ENCODE measurements at places on chromosomes 3 and 15. TPM values are rescaled to one million over a fixed set of nuclear protein-coding genes. Genes with fewer than 3 reads are reported as not detected.
A peak's percentile ranks its signal among the peaks of the same experiment; 100 is the strongest.

The IMPG2 gene
- 0.11 TPM for polyA plus RNA-seq

The ERICH6 gene
- 0.10 TPM for polyA plus RNA-seq

DNA sequence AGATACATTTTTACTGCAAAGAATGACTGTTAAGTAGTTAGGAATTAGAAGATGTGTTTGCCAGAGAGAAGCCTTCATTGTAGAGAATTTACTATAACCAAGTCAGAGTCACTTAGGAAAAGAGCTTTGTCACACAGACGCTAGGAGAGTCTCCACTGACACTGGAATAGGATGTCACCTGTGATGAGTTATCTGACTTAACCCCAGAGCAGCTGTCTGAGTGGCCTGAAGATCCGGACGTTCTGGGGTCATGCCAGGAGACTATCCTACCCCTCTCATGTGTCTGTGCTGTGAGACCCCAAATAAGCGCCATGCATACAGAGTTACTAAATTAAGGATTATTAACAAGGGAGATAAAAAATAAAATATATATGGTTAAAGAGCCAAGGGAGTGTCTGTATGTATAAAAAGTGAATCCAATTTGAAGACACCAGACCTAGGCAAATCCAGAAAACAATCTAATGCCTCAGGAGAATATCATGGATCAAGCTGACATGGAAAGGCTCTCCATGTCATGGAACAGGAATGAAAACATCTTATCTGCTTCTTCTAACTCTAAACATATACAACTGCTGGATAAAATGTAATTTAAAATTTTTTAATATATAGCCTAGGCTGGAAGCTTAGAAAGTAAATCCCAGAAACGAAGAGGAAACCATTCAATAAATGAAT, 43.5 kb downstream of the ITGB5 start:
- H3K27me3 ChIP-seq: no peaks in the 10 kb centered on the region
- peaks cover 11% of the 10 kb centered on the region for H3K4me1 ChIP-seq
- no peak overlapping the region for H3K27ac ChIP-seq

GRCh38 chr3:170350515-170351413, 6.8 kb upstream of the SKIL start:
- H3K27ac ChIP-seq: no peak overlapping the region
- no peaks in the 10 kb centered on the region for H3K27me3 ChIP-seq
- H3K36me3 ChIP-seq: no peaks in the 10 kb centered on the region
- H3K4me3 ChIP-seq: no peak overlapping the region

- H3K4me1 ChIP-seq: no peaks in the 10 kb centered on the region
- no peak overlapping the region for H3K4me3 ChIP-seq
- H3K36me3 ChIP-seq: no peaks in the 10 kb centered on the region
These were observed 67.8 kb downstream of the THRB start for GRCh38 chr3:24426896-24427295.

The KAT2B gene
- polyA plus RNA-seq: 11.2 TPM

- no peak overlapping the region for H3K27ac ChIP-seq
- H3K4me1 ChIP-seq: no peaks in the 10 kb centered on the region
- no peak overlapping the region for H3K4me3 ChIP-seq
- H3K27me3 ChIP-seq: no peaks in the 10 kb centered on the region
- DNase-seq: no peak
These were observed 13.3 kb upstream of the CHRNB4 start for GRCh38 chr15:78654272-78654671.

DNA sequence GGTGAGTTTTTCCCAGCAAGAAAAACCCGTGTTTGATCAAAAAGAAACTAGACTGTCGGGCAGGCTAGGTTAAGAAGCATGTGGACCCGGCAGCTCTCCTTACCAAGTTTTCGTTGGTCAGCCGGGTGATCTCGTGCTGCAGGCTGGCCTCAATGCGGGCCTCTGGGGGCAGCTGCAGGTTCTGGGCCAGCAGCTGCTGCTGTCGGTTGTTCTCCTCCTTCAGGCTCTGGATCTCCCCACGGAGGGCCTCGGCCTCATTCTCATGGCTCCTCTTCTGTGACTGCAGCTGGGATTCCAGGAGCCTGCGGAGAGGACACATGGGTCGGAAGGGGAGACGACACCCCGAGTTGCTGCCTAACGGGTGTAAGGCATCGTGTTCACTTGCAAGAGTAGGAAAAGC, 44.5 kb upstream of the MYO5C start:
- no peaks in the 10 kb centered on the region for H3K36me3 ChIP-seq
- no peak overlapping the region for H3K4me3 ChIP-seq
- no peak overlapping the region for H3K27ac ChIP-seq
- H3K4me1 ChIP-seq: peaks cover 3% of the 10 kb centered on the region
- no peaks in the 10 kb centered on the region for H3K27me3 ChIP-seq
- no peak for DNase-seq

DNA sequence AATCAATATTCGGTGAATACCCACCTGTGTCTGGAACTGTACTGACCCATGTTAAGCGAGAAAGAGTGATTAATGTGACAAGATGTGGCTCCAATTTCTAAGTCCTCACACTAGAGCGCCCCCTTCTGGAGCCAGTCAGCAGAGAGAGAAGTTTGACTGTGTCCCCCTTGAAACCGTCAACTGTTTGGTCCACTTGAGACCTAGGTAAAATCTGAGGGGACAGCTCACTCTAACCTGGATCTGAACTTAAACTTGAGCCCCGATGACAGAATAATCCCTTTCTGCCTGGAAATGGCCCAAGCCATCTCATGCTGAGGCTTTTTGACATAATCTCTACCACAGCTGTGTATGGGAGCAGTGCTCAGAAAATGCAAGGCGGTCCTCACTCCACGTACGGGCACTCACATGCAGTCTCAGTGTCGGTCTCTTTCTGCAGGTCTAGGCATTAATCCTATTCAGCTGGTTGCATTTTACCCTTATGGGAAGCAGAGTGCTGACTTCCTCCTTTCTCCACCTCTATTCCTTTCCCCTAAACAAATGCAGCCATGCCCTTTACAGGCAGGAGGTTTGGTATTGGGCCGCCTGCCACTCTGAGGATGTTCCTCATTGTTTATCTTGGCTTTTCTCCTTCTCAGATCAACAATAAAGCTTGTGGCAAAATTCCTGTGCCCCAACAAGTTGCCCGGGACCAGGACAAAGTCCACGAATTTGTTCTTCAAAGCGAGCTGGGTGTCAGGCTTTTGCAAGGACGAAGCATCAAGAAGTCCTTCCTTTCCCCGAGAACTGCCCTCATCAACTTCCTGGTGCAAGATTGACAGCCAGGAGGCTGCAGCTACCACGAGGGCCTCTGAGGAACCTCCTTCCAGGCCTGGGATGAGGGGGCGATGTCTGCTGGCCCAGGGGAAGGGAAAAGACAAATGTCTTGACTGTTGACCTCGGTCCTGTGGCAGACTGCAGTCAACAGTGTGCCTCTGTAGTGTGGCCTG, 47.5 kb upstream of the LIMD1 start:
- H3K27ac ChIP-seq: peak overlapping the region; percentile 15
- no peak for DNase-seq
- no peak overlapping the region for H3K4me3 ChIP-seq
- H3K27me3 ChIP-seq: no peaks in the 10 kb centered on the region
- H3K4me1 ChIP-seq: peaks cover 45% of the 10 kb centered on the region
- H3K36me3 ChIP-seq: no peaks in the 10 kb centered on the region

GRCh38 chr3:16720367-16720940, 115.2 kb upstream of the DAZL start:
- no peak for DNase-seq
- H3K27ac ChIP-seq: no peak overlapping the region
- H3K4me3 ChIP-seq: no peak overlapping the region
- H3K36me3 ChIP-seq: no peaks in the 10 kb centered on the region

GRCh38 chr3:108742929-108743328, 14.3 kb downstream of the RETNLB start:
- DNase-seq: no peak
- no peaks in the 10 kb centered on the region for H3K27me3 ChIP-seq
- H3K36me3 ChIP-seq: no peaks in the 10 kb centered on the region

- no peak overlapping the region for H3K27ac ChIP-seq
- no peaks in the 10 kb centered on the region for H3K36me3 ChIP-seq
- DNase-seq: peak; percentile 63
- no peaks in the 10 kb centered on the region for H3K27me3 ChIP-seq
- H3K4me3 ChIP-seq: peak overlapping the region; percentile 44
- peaks cover 5% of the 10 kb centered on the region for H3K4me1 ChIP-seq
These were observed 78.2 kb downstream of the NEDD4 start for GRCh38 chr15:55915221-55915620.

GRCh38 chr15:57290187-57290586, 86.1 kb upstream of the CGNL1 start:
- H3K4me3 ChIP-seq: no peak overlapping the region
- H3K27me3 ChIP-seq: no peaks in the 10 kb centered on the region
- peaks cover 6% of the 10 kb centered on the region for H3K36me3 ChIP-seq
- DNase-seq: no peak
- H3K27ac ChIP-seq: no peak overlapping the region
- H3K4me1 ChIP-seq: no peaks in the 10 kb centered on the region

DNA sequence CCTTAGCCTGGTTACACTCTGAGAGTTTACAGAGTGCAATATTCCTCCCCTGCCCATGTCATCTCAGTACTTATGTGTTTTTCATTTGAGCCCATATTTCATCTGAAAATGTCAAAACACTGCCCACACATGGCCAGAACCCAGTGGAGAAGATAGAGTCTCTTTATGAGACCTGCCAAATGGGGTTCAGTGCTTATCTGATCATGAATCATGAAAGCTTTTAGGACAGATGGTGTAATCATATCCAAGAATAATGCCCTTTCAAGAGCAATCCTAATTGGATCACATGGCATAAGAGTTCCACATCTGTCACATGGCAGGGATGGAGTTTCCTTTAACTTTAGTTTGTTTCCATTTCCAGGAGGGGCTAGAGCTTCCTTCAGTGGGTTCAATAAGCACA, 77.2 kb upstream of the AGBL1 start:
- no peak overlapping the region for H3K4me3 ChIP-seq
- no peaks in the 10 kb centered on the region for H3K4me1 ChIP-seq
- H3K36me3 ChIP-seq: no peaks in the 10 kb centered on the region
- no peaks in the 10 kb centered on the region for H3K27me3 ChIP-seq

GRCh38 chr3:169390271-169390670, 273.2 kb downstream of the MECOM start:
- H3K4me1 ChIP-seq: no peaks in the 10 kb centered on the region
- H3K27ac ChIP-seq: no peak overlapping the region
- H3K4me3 ChIP-seq: no peak overlapping the region
- DNase-seq: no peak
- H3K27me3 ChIP-seq: no peaks in the 10 kb centered on the region

DNA sequence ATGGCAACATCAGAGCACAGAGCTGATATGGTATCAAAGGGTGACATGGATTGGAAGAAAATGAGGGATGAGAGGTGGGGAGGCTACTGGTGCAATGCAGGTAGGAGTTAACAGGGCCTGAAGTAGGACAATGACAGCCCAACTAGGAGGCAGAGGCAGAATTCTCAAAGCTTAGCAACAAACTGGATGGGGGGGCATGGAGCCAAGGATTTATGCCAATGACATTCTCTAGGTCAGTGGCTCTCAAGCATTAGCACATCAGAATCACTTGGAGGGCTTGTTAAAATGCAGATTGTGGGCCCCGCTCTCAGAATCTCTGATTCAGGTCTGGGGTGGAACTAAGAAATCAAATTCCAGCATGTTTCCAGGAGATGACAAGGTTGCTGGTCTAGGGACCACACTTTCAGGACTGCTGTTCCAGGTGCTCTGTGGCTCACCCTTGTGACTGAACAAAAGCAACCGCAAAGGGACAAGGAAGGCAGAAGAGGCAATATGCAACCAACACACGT, 98.0 kb upstream of the TNIK start:
- DNase-seq: no peak
- no peaks in the 10 kb centered on the region for H3K4me1 ChIP-seq
- no peak overlapping the region for H3K4me3 ChIP-seq
- no peaks in the 10 kb centered on the region for H3K27me3 ChIP-seq
- no peaks in the 10 kb centered on the region for H3K36me3 ChIP-seq
- no peak overlapping the region for H3K27ac ChIP-seq

- no peak for DNase-seq
- H3K27me3 ChIP-seq: no peaks in the 10 kb centered on the region
- peaks cover 5% of the 10 kb centered on the region for H3K4me1 ChIP-seq
- no peak overlapping the region for H3K27ac ChIP-seq
- H3K36me3 ChIP-seq: no peaks in the 10 kb centered on the region
- no peak overlapping the region for H3K4me3 ChIP-seq
These were observed 69.1 kb downstream of the RBPMS2 start for GRCh38 chr15:64706011-64706911.

DNA sequence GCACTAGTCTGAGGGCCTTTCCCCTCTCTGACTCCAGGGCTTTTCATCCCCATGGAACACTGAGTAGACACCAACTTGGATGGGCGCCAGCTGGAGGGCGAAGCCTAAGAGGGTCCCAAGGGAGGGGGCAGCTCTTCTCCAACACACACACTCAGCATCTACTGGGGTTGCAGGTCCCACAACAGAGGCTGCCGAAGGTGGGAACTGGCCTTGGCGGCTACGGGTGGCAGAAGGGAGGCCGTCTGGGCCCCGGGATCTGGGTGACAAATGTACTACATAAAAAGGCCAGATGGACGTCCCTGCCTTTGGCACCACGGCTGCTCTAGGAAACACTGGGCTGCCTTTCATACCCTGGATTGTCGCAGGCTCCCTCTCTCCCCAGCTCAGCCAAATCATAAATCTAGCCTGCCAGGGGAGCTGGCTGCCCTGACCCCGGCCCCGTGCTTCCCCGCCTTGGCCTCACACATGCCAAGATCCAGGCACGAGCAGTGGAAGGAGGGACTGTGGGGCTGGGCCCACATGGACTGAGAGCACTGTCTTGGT, 31.5 kb downstream of the SEMA5B start:
- H3K36me3 ChIP-seq: no peaks in the 10 kb centered on the region
- no peak overlapping the region for H3K27ac ChIP-seq
- no peak overlapping the region for H3K4me3 ChIP-seq
- H3K4me1 ChIP-seq: no peaks in the 10 kb centered on the region

The KLHL6 gene
- not detected for polyA plus RNA-seq

The ANKUB1 gene
- not detected for polyA plus RNA-seq

DNA sequence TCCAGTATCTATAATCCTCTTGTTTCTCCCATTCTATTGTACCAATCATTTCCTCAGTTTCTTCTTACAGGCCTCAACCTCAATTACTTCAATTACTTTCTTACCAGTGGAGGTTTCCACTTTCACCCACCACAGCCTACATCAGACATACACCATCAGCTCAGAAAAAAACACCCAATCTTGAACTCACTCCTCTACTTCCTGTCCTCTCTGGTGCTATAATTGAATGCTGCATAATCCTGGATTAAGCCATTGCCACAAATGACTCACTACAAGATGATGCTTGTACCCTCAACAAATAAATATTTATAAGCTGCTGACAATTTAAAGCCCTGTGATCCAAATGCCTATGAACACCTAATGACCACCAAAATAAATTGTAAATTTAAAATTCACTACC, 18.5 kb downstream of the RYK start:
- H3K4me3 ChIP-seq: no peak overlapping the region
- no peak overlapping the region for H3K27ac ChIP-seq
- H3K36me3 ChIP-seq: no peaks in the 10 kb centered on the region
- H3K27me3 ChIP-seq: no peaks in the 10 kb centered on the region

- no peaks in the 10 kb centered on the region for H3K36me3 ChIP-seq
- DNase-seq: no peak
- no peak overlapping the region for H3K27ac ChIP-seq
These were observed 347.8 kb downstream of the TBC1D5 start for GRCh38 chr3:17394541-17395155.

Measured in fibroblast of lung (primary cell).